Spleen (tissue), 13 donors: ENCODE measurements at places on chromosomes 1 and 21. TPM values are rescaled to one million over a fixed set of nuclear protein-coding genes. Genes with fewer than 3 reads are reported as not detected.

Gene AMPD1
- 1.8 TPM for total RNA-seq

DNA sequence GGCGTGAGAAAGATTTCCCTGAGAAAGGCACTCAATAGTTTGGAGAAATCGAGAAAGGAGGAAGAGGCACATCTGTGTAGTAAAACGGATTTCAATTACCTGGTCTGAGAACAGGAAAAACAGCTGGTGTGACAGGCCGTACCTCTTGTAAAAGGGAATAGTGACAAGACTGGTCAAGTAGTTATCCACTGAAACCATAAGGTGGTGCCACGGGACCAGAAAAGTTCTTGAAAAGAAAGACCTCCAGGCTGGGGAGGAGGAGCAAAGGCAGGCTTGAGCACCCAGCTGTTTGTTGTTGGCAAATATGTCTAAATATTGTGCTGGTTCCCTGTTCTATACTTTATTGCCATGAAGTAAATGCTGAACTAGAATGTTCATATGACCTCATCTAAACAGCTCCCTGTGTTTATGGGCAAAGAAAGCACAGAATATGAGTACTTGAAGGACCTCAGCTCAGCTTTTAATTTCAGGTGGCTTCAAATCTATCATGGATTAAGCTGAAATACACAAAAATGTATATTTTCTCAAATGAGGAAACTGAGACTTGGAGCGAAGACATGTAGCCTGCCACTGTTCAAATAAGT lies 4.0 kb downstream of the HAO2 start:
- DNase-seq = no peak

- DNase-seq = no peak
Observed at GRCh38 chr21:36888466-36888865, 78.0 kb downstream of the HLCS start.

DNA sequence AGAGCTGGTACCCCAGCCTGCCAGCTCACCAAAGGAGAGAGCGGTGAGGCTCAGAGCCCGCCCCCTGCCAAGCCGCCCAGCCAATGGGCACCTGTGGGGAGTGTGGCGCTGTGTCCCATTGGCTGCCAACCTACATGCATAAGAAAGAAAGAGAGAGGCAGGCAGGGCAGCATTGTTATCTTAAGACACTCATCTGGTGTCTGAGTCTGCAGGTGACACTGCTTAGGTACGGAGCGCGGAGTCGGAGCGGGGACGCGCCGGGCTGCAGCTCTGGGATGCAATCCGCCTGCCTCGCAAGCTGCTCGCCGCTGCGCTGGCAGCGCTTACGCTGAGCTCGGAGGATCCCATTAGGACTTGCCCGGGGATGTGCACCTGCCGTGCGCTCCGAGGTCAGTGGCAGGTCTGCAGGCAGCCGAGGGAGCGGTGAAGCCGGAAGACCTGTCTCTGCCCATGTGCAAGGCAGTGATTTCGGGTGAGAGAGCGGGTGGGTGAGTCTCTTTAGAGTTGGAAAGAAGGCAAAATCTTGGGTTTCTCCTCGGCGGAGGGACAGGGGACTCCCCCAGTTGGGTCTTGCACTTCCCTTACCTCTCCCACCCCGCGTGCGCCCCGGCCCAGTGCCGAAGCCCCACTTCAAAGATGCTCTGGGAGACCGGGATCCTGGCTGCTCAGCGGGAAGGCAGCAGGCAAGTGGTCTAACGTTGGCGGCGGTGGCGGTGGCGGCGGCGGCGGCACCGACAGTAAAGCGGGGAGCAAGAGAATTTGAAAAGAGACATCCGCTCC lies at the start of gene BRINP2:
BRINP2 (plus strand) TSS at position 203 of the 780 bp plus-strand sequence. CDS start 58,919 bp downstream, outside the sequence.
- DNase-seq = peak; percentile 71

- no peak for DNase-seq
Observed at GRCh38 chr1:100039591-100039990, 69.8 kb downstream of the SLC35A3 start.

- no peak for DNase-seq
Observed at GRCh38 chr1:68442822-68443556, 6.8 kb downstream of the RPE65 start.

GRCh38 chr1:31585736-31586365 lies 9.5 kb downstream of the TINAGL1 start:
- no peak for DNase-seq

GRCh38 chr1:155944444-155944799 lies 3.0 kb downstream of the RXFP4 start:
- DNase-seq = peak; percentile 75

Gene OR2T2
- 0.60 TPM for total RNA-seq

Gene ADCY10
- not detected for total RNA-seq

- DNase-seq = no peak
Observed at GRCh38 chr1:187374082-187374481, 545.3 kb downstream of the PLA2G4A start.

DNA sequence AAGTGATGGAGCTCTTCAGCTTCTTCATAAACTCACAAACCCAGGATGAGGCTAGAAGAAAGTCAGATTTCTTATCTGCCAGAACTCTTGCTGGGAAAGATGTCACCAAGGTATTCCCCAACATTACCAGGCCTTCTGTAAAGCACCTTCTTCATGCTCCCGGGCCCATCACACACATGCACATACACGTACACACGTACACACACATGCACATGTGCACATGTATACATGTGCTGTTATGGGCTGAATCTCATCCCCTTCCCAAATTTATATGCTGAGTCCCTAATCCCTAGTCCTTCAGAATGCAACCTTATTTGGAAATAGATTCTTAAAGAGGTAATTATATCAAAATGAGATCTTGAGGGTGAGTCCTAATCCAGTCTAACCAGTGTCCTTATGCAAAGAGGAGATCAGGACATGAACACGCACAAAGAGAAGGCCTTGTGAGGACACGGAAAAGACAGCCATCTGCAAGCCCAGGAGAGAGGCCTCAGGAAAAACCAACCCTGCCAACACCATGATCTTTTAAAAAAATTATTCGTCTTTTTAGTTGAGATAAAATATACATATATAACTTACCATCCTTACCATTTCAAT lies 76.4 kb upstream of the LYST start:
- no peak for DNase-seq

Gene CD101
- total RNA-seq = 15.1 TPM

GRCh38 chr1:108199201-108199691 lies 897 bp downstream of the SLC25A24 start:
- no peak for DNase-seq

DNA sequence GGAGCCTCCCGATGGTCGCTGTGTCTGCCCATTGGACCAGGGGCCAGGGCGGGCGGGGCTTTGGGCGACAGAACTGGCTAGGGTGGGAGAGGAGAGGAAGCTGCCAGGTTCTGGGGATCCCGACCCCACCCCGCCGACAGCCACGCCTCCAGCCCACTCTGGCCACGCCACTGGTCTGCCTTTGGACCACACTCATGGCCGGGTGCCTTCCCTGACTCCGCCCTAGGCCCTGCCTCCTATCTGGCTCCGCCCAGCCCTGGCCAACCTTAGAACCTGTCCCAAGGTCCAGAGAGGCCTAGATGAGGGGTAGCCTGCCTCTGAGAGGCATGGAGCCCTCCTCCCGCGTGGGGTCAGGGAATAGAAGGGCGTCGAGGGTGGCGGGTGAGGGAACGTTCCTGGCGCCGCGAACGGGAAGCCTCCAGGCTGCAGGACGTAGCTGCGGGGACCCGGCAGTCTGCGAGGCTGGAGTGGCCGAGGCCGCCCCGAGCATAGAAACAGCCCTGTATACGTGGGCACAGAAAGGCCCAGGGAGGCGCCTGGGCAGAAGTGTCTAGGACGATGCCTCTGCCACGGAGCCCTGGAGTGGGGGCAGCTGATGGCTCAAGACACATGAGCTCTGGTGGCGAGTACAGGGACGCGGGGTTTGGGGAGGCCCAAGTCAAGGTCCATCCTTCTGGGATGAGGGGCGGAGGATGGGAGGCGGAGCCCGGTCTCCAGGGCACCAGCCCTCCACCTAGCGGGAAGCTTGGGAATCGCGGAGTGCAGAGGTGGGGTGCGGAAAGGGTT lies 11.5 kb upstream of the COL16A1 start:
- DNase-seq = peak; percentile 87

DNA sequence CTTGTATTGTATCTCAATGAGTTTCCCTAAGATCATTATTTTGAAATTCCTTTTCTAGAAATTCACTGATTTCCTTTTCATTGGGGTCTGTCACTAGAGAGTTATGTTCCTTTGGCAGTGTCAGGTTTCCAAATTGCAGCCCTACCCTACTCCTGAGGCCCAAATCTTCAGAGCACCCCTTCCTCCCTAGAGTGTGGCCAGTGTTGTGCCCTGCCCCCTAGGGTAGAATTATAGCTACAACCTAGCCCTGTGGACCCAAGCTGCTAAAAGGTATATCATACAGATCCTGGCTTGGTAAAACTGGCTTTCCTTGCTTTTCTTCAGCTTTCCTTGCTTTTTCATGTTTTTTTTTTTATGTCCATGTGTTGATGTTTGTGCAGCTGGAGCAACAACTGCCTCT lies 60.7 kb downstream of the DIPK1A start:
- DNase-seq = no peak

GRCh38 chr1:36108314-36108713 lies 16.7 kb downstream of the COL8A2 start:
- no peak for DNase-seq

DNA sequence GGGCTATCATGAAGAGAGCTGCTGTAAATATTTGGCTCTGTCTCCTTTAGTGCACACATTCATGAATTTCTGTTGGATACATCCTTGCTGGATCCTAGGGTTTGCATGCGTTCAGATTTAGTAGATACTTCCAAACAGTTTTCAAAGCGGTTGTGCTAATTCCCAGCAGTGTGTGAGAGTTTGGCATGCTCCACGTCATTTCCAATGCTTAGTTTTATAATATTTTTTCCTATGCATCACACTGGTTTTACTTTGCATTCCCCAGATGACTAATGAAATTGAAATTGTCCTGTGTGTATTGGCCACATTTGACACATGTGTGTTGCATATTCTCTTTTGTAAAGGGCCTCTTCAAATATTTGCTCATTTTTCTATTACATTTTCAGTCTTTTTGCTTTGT lies 18.5 kb upstream of the AADACL3 start:
- DNase-seq = no peak

- DNase-seq = no peak
Observed at GRCh38 chr1:205030896-205031295, 12.1 kb upstream of the CNTN2 start.

DNA sequence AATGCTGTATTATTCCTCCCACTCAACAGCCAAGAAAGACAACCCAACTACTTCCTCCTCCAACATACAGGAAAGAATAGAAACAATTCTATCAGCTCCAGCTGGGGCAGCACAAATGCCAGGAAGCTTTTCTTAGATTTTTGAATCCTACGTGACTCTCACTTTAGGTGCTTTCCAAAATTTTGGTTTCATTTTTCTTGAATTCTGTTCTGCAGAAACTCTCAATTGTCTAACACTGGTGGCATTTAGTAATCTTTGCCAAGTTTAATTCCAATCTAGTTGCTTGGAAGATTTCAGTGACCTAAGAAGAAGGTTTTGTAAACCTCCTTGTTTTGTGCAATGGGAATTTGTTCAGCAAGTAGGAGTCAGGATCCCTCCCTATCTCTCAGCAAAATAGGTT lies 37.1 kb upstream of the DOCK7 start:
- DNase-seq = no peak

GRCh38 chr1:36350659-36351226 lies 27.3 kb upstream of the EVA1B start:
- peak; percentile 85 for DNase-seq

Gene STIL
- total RNA-seq = 3.0 TPM

DNA sequence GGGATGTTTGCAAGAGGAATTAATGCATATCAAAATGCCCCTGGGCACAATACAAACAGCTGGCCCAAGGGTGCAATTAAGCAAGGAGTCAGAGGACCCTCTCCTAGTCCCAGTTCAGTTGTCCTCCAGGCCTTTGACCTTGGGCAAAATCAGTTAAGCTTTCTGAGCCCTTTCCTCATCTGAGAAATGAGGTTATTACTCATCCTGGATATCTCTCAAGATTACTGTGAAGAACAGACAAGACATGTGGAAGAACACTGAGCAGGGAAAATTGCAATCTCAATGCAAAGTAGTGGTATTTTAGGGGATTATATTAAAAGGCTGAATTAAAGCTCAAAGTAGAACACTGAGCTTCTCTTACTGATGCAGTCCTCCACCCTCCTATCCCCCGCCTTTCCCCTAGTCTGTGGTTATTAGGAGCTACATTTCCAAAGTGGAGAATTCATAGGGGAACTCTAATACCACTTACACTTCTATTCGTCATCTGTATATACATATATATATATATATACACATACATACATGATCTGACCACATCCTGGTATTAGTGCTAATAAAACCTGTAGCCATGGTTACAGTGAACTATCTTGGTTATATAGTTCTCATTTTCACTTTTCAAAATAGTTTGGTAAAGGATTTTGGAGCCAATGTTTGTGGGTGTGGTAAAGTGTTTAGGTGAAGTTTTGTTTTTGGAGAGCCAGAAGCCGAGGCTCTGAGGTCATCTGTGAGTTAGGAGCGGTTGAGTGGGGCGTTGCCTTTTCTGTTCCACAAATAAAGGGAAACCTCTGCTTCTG lies 18.1 kb downstream of the KIAA0040 start:
- no peak for DNase-seq

DNA sequence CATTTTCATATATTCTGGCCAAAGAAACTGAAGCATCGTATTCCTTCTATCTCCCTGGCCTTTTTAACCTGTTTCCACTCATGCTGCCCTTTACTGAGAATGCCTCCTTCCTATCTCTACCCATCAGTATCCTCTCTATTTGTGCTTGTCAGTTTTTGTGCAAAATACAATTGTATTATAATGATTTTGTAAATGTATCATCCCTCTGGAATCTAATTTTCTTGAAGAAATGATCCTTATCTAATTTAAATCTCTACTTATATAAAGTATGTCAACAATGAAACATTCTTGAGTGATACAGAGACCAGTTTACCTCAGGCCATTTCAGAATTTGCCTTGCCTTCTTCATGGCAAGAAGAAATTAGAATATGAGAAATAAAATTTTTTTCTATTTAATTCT lies 59.0 kb upstream of the TEKT2 start:
- no peak for DNase-seq

Gene MNDA
- 130 TPM for total RNA-seq

Gene PGLYRP4
- not detected for total RNA-seq

Gene CCT8
- 129 TPM for total RNA-seq

DNA sequence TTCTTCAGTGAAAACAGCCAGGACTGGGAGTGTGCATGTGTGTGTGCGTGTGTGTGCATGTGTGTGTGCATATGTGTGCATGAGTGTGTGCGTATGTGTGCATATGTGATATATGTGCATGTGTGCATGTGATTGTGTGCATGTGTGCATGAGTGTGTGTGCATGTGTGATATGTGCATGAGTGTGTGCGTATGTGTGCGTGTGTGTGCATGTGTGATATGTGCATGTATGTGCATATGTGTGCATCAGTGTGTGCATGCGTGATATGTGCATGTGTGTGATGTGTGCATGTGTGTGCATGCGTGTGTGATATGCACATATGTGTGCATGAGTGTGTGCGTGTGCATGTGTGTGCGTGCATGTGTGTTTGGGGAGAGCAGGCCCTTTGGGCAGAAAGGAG lies 89.8 kb downstream of the ITPKB start:
- DNase-seq = no peak
